Activated naive CD8-positive, alpha-beta T cell treated with anti-CD3 and anti-CD28 coated beads, Interleukin-2, amount 50 U/mL, for 24 hours (primary cell): ENCODE measurements at places on chromosomes 11 and 22.

DNA sequence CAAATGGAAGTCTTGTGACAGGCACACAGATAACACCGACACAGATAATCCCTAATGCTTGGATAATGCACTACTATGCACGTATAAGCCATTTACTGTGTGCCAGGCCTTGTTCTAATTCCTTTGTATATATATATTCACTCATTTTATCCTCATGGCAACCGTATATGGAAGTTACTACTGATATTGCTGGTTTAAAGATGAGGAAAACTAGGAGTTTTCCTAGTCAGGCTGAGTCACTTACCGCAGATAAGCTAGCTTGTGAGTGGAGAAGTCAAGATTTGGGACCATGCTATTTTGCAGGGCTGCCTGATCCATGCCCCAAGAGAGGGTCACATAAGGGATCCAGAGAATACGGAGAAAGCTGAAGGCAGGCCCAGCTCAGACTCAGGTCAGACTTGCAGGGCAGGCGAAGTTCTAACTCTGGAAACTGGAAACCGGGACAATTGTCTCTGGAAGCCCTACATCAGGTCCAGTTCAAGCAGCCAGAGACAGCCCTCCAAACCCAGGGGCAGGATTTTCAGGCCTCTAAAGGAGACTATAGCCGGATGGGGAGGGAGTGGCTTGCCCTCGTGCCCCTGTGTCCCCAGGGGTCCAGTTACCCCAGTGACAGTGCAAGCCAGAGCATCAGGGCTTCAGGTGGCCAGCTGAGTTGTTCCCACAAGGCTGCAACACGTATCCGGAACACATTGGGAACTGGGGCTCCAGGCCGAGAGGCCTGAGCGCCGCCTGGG lies 534.8 kb downstream of the INSC start:
- no peak for DNase-seq

DNA sequence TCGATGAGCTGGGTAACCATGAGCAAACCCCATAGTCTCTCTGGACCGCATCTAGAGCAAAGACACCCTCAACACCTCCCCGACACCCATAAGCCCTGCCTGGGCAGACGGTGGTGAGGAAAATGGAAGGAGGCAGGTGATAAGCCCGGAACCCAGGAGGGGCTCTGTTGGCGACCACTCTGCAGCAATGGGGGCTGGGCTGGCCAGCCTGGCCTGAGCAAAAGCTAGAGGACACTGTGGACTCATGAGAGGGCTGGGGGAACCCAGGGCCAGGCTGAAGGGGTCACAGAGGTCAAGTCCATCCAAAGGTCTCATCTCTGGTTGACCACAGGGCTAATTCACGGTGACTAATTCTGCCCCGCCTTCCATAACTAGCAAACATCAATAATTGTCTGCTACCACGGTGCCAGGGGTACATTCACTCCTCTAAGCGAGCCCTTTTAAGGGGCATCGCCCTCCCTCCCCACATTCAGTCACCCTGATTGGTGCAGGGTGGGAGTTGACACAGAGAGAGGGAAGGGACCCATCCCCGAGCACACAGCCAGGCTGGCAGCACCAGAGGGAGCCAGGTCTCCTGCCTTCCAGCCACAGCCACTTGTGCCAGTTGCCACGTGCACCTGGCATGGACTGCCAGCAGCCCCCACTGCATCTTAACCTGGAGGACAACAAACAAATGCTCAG lies 4.0 kb downstream of the PYGM start:
- no peak for DNase-seq

- DNase-seq, result no peak
Measured at GRCh38 chr11:9169595-9170295, 78.3 kb upstream of the SCUBE2 start.

- no peak for DNase-seq
Measured at GRCh38 chr11:118194835-118195627, 18.6 kb upstream of the SCN2B start.

GRCh38 chr11:121665206-121665838 lies 212.6 kb upstream of the SORL1-AS1 start:
- DNase-seq, result no peak

GRCh38 chr11:83132191-83132590 lies 24.7 kb upstream of the PCF11 start:
- no peak for DNase-seq

DNA sequence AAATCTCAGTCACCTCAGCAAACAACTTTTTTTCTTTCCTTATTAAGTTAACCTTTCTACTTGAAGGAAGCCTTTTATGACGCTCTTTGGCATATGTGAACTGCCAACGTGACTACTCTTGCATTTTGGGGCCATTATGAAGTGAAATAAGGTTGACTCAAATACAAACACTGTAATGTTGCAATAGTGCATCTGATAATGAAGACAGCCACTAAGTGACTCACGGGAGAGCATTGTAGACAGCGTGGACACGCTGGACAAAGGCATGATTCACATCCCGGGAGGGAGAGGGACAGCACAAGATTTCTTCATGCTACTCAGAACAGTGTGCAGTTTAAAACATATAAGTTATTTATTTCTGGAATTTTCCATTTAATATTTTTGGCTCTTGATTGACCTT lies 560.8 kb downstream of the ETS1 start:
- no peak for DNase-seq

DNA sequence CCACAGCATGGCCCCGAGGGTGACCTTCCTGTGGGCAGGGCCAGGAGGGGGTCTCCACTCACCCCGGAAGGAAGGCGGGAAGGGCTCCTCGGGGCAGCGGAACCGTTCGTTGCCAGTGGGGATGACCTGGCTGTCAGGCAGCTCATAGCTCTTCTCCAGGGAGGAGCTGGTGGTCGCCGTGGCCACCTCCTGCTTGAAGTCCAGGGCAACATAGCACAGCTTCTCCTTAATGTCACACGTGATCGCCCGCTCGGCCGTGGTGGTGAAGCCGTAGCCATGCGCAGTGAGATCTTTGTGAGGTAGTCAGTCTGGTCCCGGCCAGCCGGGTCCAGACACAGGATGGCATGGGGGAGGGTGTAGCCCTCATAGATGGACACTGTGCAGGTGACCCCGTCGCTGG lies 31.5 kb upstream of the SYT8 start:
- no peak for DNase-seq

DNA sequence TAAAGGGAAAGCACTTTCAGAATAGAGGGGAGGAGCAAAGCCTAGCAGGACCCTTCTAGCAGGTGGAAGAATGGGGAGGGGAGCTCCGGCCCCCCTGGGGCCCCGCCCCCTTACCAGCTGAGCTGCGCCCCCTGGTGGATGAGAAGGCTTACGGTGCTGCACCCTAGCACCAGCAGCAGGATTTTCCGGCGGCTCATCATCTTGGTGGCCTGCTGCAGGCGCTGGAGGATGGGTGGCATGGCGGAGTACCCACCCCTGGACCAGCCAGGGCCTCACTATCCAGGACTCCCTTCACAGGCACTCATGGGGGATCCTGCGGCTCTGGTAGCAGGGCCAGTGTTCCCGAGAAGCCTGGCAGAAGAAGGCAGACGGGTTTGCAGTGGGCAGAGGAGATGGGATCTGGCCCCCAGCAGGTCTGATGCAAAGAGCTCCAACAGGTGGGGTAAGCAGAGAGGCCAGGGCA lies 3.8 kb downstream of the GAL3ST3 start:
- peak; percentile 88 for DNase-seq

DNA sequence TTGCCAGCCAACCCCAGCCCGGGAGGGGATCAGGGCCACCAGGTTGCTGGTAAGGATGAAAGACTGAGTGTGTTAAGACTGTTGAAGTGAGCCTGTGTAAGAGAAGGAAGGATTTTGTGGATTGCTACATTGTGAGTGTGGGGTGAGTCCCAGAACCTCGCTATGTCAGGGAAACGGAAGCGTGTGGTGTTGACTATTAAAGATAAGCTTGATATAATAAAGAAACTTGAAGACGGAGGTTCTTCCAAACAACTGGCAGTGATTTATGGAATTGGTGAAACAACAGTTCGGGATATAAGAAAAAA lies 627 bp downstream of the JRKL start:
- DNase-seq, result no peak

- no peak for DNase-seq
Measured at GRCh38 chr11:69551963-69552362, 70.5 kb downstream of the LINC01488 start.

- DNase-seq, result no peak
Measured at GRCh38 chr11:113725407-113725806, 19.3 kb upstream of the TMPRSS5 start.

- no peak for DNase-seq
Measured at GRCh38 chr11:134849833-134850232, 437.8 kb upstream of the B3GAT1 start.

GRCh38 chr11:81241672-81242275 lies 1491.9 kb downstream of the FAM181B start:
- DNase-seq, result no peak

DNA sequence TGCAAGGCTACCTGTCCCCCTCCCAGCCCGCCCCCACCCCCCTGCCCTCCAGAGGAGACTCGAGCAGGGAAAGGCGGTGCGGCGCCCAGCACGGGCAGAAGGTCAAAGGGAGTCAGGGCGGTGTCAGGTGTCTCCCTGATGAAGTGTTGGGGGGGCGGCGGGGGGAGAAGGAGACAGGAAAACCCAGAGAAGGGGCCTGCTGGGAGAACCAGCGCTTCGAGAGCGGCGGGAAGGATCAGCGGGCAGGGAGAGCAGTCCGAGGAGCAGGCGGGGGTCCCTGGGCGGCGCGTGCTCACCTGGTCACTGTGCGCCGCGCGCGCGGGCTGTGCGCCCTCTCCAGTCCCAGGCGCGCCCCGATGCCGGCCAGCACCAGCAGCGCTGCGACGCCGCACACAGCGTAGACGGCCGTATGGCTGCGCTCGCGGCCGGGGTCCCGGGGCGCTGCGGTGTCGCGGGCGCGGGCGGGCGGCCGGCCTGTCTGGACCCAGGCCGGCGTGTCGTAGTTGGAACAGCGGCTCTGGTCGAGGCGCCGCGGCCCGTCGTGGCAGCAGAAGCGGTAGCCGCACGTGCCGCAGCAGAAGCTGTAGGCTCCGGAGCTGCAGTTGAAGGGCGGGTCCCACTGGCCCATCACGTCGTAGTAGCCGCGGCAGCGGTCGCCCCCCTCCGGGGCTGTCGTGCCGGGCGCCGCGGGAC lies 886 bp downstream of the SHISA8 start:
- DNase-seq, result no peak

DNA sequence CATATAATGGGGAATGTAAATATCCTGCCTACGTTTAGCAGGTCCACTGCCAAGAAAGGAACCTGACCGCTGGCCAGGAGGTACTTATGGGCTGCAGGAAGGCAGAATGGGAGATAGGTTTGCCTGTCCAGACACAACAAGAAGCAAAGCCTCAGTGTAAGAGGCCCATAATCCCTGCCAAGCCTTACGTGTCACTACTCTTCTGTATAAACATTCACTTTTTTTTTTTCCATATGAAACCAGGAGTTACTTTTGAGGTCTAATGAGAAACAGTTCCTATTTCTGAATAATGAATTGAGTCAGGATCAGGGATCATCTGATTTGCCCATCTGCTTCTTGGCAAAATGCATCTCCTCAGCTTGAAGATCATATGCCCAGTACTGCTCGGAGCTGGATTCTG lies 230.2 kb downstream of the NTM start:
- no peak for DNase-seq

GRCh38 chr22:41857155-41857859 lies 24.4 kb downstream of the SREBF2 start:
- peak; percentile 82 for DNase-seq

DNA sequence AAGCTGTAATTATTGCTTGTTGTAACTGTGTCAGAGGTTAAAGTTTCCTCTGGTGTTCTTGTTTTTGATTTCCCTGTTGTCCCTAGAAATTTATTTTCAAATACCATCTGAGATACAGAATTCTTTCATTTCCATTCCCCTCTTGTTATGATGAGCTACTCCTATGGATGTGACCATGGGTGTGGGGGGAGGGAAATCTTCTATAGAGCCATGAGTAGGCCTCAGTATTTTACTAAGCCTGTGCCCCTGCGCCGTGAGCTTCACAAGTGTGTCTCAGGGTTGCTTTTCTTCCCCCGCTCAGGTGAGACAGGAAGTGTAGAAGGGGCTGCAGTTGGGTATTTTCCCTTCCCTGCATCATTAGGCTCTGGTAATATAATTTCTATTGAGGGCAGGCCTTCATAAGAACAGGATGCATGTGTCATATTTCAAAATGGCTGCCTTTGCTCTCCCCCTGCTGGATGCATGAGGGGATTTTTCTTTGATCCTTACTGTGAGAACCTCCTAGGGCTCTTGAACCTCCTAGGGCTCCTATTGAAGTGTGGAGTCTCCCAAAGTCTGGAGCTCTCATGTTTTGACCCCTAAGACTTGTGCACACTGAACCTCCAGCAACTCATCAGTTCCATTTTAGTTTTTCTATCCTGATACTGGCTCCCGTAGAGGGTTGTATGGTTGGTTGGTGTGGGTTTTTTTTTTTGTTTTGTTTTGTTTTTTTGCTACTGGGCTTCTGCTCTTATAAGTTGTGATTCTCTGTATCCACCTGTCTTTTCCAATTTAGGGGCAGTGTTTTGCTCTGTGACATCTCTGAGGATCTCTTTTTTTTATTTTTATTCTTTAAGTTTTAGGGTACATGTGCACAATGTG lies 658.2 kb downstream of the NTM start:
- DNase-seq, result no peak
